T follicular helper cell (primary cell): ENCODE measurements at places on chromosomes 2 and 18.

GRCh38 chr2:157326698-157327097 lies 1.1 kb upstream of the ERMN start:
- no peak for DNase-seq

DNA sequence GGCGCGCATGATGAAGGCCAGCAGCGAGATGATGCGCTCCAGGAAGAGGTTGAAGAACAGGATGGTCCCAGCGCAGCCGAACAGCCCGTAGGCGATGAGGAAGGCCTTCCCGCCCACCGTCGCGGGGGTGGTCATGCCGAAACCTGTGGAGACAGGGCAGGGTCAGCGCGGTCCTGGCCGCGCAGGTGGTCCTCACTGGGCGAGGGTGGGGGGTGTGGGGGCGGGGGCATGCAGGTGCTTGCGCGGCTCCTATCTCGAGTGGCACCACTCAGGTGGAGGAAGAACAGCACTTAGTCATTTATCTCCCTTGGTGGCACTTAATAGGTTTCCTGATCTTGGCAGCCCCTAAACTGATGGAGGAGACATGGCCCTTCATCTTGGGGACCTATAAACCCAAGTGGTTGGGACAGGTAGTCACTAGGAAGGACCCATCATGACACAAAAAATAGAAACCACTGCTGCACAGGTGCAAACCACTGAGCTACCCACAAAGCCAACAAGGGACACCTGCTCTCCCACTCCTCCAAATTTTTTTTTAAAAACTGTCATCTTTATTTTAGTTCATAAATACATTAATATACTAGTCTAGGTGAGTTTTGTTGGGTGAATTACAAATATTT lies 118.8 kb downstream of the MSH2 start:
- DNase-seq: no peak

DNA sequence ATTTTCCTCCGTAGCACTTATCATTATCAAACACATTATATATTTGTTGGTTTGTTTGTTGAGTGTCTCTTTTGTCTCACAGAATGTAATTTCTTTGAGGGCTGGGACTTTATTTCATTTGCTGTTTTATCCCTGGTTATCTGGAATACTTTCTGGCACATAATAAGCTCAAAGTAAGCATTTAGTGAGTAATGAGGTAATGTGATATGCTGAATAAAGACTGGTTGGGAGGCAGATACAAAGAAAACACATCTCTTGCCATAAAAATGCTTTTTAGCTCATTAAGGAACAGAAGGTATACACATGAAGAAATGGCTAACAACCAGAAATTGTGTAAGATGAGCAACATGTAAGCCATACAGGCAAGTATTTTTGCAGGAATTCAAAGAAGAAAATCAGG lies 1411.8 kb downstream of the LRP1B start:
- DNase-seq: no peak

- no peak for DNase-seq
Observed at GRCh38 chr2:233835230-233836186, 18.8 kb downstream of the HJURP start.

DNA sequence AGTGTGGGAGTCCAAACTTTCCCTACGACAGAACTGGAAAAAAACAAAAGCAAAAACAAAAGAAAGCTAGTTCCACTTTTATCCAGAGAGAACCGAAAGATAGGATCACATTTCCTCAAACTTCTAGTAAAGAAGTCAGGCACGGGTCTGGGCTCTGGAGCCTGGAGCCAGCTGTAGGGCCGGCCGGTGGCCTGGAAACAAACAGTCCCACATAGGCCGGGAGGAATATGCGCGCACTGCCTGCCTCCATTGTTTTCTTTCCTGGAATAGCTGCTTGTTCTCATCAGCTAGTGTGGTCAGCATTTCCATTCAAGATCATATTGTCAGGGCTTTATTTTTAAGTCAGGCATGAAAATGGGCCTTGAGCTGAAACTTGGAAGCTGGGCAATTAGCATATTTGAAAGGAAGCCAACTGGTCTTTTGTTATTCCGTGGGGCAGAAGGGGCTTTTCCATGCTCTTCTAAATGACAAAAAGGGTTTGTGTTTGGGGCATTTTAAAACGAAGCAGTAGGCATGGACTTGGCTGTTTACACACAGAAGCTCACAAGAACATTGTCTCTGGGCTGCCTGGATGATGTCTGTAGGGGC lies 58.7 kb upstream of the RFX8 start:
- DNase-seq: no peak

GRCh38 chr2:160737247-160737646 lies 243.6 kb upstream of the RBMS1 start:
- DNase-seq: no peak

GRCh38 chr2:191376981-191377629 lies 131.9 kb downstream of the MYO1B start:
- DNase-seq: no peak

- no peak for DNase-seq
Observed at GRCh38 chr2:40332191-40332826, 119.6 kb downstream of the SLC8A1 start.

- DNase-seq: no peak
Observed at GRCh38 chr2:197035002-197035401, 108.5 kb upstream of the PGAP1 start.

DNA sequence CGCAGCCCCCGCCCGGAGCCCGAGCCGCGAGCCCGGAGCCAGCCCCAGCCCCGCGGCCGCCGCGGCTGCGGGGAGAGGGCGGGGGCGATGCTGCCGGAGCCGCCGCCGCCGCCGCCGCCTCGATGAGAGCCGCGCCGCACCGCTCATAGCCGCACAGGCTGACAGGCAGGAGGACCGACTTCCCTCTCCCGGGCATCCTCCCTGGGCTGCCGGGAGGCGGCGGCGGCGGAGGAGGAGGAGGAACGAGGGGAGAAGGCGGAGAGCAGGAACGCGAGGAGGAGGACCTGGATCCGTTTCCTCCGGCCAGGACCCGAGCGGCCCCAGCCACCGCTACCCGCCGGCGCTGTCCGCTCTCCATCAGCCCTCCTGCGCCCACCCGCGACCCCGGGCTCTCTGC lies 370 bp downstream of the KLHL29 start:
- DNase-seq: no peak

DNA sequence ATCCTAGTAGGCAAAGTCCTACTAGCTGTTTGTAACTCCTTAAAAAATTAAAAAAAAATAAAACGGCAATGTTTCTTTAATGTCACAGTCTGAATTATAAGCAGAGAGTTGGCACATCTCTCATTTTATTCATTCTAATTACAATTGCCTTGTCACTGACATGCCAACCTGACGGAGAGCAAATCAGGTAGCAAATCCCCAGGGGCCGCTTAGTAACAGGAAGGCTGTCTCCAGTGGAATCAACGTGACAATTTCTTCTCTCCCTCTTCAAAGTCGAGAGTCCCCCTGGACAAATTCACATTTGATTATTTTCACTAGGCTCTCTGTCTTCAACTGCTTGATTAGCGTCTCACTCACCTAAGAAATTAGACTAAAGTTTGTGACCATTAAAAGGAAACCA lies 1598.9 kb upstream of the PIK3C3 start:
- no peak for DNase-seq

- DNase-seq: no peak
Observed at GRCh38 chr18:68467957-68468356, 247.0 kb downstream of the TMX3 start.

DNA sequence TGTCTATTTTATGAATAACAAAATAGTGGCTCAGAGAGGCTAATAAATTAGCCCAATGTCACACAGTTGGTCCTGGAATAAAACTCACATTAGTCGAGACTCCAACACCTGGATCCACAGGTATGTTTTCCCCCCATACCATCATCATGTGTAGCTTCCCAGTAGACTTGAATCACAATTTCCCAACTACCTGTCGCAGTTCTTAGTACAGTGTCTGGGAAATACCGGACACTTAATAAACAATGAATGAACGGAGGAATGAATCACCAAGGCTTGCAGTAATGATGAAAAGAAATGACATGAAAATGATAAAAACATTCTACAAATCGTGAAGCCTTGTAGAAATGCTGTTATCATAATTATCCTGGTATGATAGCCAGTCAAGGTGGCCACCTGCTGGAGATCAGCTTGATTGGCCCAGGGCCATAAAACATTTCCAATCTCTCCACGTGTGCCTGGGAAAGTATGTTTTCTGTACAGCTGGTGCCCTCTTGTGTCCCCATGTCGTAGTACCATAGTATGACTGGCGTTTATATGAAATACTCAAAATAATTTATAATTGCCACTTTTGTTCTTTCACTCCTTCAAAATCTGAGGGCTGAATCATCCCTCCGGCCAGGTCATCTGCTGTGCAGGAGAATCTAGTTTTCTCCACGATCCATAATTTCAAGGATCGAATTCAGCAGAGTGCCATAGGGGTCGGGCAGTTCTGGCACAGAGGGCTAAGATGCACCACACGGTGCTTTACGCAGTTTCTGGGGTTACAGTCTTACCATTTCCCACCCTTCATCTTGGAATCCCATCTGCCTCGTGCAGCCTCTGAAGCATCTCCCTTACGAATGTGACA lies 95.4 kb downstream of the LAMA1 start:
- no peak for DNase-seq

DNA sequence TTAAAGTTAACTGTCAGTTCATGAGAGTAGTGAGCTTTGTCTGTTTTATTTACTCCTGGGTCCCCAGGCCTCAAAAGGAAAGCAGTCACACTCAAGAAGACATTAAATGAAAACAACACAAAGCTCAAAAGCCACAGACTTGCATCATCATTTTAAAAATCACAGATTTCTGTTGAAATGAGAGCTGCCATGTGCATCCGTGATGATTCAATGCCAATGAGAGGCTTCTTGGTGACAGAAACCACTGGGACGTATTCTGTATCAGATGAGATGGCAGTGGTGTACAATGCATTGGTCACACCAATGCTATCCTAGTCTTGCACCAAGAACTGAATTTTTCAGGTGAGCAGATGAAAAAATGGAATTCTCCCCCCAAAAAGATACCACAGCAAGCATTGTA lies 204.8 kb downstream of the ANAPC1 start:
- no peak for DNase-seq

- no peak for DNase-seq
Observed at GRCh38 chr2:200428961-200429665, 80.8 kb downstream of the KCTD18 start.

GRCh38 chr18:30684825-30685481 lies 357.6 kb downstream of the DSC3 start:
- no peak for DNase-seq

DNA sequence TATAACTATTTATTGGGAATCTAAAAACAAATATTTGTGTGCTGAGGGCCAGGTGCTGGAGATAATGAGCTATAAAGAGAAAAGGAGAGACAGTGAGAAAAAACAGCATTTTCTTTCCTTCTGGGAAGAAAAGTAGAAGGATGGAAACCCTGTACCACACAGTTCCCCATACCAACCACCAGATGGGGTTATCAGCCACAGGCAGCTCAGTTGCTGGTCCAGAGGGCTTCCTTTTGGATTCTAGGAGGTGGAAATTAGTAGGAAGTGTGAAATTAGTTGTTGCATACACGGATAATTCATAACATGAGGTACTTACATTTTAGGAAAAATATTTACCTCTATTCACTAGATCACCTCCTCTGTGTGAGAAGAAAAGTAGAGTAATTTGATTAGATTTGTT lies 237.0 kb upstream of the FOSL2 start:
- DNase-seq: no peak

DNA sequence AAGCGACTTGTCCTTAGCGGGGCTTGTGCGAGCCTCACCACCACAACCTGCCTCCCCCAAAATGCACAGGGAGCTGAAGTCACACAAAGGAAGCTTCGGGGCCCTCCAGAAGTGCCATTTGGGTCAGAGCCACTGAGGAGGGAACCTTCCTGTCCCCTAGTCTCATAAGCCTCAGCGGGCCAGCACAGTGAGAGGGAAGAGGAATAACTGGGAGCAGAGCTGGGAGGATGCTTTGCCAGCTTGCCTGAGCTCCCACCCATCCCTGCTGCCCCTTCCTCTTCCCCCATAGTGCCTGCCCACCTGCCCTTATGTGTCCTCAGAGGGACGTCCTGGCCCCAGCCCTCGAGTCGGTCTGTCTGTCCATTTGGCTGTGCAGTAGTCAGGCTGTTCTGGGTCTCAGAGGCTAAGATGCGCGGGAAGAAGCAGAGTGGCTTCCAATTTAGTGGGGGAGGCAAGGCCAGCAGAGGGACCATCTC lies 51.8 kb upstream of the GPR17 start:
- no peak for DNase-seq

DNA sequence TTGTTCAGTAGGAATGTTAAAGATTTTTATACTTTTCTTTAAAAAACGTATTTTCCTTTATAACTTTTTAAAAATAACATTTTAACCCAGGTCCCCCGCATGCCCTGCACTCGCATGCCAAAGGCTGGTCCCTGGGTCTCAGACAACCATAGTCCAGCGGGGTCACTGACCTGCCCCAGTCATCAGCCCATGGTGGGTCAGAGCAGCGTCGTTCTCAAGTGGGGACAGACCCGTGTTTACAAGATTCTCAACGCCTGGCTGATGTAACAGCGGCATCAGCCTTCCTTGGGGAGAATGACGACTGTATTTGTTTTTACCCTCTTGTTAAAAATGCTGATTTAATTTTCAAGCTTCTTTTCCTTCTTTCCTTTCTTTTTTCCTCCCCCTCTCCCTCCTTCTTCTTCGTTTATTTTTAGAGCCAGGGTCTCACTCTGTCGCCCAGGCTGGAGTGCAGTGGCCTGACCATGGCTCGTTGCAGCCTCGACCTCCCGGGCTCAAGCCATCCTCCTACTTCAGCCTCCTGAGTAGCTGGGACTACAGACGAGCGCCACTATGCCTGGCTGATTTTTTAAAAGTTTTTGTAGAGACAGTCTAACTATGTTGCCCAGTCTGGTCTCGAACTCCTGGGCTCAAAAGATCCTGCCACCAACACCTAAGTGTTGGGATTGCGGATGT lies 1.0 kb upstream of the EFHD1 start:
- DNase-seq: no peak

DNA sequence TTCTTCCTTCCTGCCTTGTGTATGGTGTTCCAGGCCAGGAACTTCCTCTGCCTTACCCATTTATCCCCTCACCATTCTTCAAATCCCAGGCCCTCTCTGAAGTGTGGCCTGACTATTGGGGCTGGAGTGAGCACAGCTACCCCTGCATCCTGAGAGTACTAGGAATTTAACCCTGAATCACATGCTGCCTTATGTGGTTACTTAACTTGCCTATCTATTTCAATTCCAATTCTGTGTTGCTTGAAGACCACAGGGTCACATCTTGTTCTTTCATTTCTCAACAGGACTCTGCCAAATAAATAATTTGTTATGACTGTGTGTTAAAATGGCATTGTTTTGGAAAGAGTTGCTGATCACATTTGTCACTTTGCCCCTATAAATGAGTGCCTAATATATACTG lies 108.6 kb downstream of the CERS6 start:
- DNase-seq: no peak

DNA sequence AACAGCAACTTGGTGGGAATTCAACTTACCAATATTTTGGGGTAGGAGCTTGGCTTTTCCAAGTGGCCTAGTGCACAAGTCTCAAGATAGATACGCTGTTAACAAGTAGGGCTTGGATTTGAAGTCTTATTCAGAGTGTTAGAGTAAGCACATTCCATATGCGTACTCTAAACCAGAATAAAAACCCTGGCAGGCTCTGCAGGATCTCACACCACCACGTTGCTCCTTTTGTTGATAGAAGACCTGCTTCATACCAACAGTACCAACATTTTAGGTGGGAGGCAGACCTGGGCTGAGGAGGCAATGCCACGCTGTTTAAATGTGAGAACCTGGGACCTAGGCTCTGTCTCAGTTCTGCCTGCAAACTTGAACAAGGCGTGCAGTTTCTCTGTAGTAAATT lies 214.0 kb downstream of the RNF144A start:
- no peak for DNase-seq
